Spinal cord (tissue), 10 donors: ENCODE measurements at places on chromosomes 13 and 19. TPM values are rescaled to one million over a fixed set of nuclear protein-coding genes. Genes with fewer than 3 reads are reported as not detected.

DNA sequence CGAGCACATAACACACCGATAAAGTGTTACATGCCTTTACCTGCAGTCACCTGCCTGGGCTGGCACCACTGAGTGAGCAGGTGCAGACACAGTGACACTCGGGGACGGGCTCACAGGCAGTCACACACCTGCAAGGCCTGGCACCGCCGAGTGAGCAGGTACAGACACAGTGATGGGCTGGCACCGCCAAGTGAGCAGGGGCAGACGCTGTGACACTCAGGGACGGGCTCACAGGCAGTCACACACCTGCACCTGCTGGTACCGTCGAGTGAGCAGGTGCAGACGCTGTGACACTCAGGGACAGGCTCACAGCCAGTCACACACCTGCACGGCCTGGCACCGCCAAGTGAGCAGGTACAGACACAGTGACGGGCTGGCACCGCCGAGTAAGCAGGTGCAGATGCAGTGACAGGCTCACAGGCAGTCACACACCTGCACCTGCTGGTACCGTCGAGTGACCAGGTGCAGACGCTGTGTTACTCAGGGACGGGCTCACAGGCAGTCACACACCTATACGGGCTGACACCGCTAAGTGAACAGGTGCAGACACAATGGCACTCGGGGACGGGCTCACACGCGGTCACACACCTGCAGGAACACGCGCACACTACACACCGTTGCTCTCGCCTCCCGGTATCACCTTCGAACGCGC lies 470 bp downstream of the ZNF835 start:
- no peak for DNase-seq

The KLK5 gene
- total RNA-seq = 0.79 TPM

DNA sequence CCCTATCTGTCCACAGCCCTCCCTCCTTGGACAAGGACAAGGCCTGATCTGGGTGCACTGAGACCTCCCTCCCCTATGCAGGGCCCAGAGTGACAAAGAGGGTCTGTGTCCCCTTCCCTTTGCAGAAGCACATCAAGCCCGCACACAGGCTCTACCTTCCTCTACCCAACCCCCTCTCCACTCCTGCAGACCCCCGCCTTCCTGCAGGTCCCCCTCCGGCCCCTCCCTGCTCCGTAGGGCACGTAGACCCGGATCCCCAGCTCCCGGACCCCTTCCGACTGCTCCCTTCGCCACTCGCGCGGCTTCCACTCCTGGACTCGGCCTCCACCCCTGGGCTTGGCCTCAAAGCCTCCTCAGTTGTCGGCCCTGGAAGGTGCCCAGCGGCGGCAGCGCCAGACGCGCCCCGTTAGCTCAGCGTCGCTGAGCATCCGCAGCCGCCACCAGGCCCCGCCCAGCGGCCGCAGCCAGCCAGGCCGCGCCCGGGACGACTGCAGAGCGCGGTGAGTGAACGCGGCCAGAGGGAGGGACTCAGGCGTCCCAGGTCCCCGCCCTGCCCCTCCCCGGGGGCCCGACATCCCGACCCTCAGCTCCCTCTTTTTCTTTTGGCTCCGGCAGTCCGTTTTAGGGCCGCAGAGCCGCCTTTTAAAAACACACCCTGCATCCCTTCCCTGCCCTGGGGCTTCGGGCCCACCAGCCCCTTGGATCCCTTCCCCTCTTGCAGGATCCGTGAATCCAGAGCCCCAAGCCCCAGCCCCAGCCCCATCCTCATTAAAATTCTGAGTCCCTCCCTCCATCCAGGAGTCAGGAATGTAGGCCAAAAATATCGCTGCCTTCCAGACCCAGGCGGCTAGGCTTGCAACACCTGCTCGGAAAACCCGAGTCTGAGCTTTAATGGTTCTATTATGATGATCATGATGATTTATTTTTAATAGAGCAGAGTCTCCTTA lies 1.5 kb upstream of the MYADM start:
- DNase-seq = peak; percentile 92

- DNase-seq = no peak
Measured at GRCh38 chr13:98216135-98216565, 39.1 kb upstream of the RNF113B start.

- no peak for DNase-seq
Measured at GRCh38 chr19:47003611-47004465, 15.8 kb upstream of the NPAS1 start.

DNA sequence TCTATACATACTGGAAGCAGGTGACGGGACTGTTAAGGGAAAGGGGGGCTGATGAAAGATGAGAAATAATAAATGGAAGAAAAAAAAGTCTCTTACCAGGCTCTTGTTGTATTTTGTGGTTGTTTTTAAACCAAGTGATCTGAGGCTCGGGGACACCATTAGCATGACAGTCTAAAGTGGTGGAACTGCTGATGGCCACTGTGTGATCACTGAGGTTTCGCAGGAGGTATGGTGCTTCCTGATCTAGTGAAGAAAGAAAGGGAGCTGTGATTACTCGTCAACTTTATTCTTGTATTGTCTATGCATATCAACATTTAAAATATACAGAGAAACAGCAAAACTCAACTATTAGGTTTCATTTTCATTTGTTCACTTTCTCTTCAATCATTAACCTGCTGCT lies 110.1 kb downstream of the FLT1 start:
- DNase-seq = no peak

DNA sequence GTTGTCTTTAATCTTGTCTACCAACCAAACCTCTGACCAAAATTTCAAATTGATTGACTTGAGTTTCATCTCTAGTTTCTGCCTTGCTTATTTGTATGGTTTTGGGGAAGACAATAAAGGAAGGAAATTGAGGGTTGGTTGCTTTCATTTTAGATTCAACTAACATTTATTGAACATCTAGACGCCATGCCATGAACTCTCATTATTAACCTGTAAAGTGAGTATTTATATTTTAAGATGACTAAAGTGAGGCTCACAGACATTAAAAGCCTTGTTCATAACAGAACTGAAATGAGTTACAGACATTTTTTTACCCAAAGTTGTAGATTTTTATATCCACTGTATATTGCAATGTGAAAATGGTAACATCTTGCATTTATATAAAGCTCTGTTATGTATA lies 239.3 kb downstream of the LMO7 start:
- DNase-seq = no peak

- no peak for DNase-seq
Measured at GRCh38 chr19:13002166-13002898, 7.1 kb downstream of the NFIX start.

The TMEM145 gene
- 11.5 TPM for total RNA-seq

The SYT3 gene
- total RNA-seq = 21.8 TPM

The RASAL3 gene
- 1.9 TPM for total RNA-seq

GRCh38 chr19:13130886-13131490 lies 12.9 kb downstream of the NACC1 start:
- DNase-seq = no peak

The ZNF221 gene
- total RNA-seq = 18.3 TPM

The SLC44A2 gene
- 46.8 TPM for total RNA-seq

GRCh38 chr13:94324767-94325540 lies 154.5 kb downstream of the DCT start:
- DNase-seq = no peak

The ZNF416 gene
- 7.3 TPM for total RNA-seq
